ENCODE measurements at places on chromosomes 2 and 18.
A peak's percentile ranks its signal among the peaks of the same experiment; 100 is the strongest.

GRCh38 chr2:33320573-33320972 lies 155.9 kb upstream of the RASGRP3 start:
- DNase-seq = no peak

DNA sequence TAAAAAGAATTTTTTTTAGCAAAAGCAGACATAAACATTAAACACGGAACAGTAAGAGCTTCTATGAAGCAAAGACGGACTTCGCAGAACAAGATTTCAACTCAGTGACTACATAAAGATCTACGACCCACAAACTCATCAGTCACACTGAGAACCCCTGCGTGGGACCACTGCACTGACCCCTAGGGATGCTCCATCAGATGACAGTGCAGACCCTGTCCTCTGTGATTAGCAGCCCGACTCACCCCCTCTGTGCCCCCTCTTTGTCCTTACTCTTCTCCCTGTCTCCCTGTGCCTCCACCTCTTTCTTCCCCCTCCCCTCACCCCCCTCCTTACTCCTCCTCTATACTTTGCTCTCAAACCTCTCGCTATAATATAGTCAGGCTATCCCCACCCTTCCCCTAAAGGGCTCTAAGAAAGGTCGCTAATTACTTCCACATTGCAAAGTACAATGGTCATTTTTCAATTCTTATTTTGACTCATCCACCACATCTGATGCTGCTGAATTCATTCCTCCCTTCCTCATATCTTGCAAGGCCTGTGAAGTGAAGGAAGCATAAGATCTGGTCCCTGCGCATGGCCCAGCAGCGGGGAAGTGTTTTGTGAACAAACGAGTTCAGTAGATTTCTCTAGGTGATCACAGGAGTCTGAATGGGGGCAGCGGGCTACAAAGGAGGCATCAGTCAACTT lies 89.3 kb downstream of the CABYR start:
- peak; percentile 36 for DNase-seq

GRCh38 chr2:12555012-12555645 lies 161.6 kb upstream of the TRIB2 start:
- DNase-seq = peak; percentile 8

DNA sequence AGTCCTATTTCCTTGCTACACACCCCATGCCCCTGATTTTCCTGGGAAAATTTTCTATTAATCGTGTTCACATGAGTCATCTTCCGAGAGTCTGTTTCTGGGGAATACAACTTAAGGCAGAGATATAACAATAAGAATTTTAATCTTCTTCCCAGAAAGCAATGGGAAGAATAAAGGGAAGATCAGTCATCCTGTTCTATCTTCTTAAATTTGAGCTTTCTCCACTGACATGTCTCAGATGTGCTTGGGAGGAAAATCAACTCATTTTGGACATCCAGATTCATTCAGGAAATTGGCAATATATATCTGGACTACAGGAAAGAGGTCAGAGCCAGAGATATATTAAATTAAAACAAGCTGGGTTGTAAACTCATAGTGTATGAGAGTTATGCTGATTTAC lies 62.3 kb upstream of the SPAG16 start:
- DNase-seq = no peak

DNA sequence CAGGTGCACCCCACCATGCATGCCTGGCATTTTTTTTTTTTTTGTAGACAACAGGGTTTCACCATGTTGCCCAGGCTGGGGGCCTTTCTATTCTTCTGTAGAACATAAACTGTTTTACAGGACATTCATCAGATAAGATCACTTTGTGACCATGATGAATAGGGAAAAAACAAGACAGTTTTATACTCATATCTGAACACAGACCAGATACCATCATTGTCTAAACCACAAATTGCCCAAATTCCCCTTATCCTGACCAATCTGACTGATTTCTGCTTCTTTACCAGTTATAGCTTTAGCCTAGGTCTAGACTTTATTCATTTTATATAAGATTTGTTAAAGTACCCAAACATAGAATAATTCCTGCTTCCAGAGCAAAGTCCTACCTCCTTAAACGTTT lies 1699.3 kb upstream of the TMEFF2 start:
- DNase-seq = no peak

DNA sequence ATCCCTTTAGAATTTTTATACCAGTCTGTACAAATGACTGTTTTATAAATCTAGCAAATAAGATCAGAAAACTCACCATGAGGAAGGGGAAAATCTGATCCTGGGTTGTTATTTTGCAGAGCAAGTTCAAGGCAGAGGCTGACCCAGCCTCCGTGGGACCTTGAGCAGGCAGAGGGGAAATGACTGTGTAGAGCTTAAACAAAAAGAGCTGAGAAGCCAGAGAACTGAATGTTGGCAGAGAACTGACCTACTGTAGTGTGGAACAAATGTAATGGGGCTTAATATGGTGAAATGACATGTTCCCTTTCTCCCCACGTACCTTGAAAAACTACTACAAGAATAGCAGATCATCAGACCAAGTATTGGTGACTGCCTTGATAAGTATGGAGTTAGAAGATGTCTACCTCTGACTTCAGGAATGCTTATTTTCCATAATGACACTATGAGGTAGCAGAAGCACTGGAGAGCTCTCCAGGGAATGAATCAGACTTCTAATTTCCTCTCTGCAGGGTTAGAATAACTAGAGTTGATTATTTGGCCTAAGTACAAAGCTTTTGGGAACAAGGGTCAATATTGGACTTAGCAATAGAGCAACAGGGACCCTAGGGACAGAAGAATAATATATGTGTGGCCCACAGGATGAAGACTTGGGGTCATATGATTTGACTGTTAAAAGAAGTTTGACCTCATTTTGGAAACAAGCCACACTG lies 304.4 kb downstream of the CCDC178 start:
- no peak for DNase-seq

DNA sequence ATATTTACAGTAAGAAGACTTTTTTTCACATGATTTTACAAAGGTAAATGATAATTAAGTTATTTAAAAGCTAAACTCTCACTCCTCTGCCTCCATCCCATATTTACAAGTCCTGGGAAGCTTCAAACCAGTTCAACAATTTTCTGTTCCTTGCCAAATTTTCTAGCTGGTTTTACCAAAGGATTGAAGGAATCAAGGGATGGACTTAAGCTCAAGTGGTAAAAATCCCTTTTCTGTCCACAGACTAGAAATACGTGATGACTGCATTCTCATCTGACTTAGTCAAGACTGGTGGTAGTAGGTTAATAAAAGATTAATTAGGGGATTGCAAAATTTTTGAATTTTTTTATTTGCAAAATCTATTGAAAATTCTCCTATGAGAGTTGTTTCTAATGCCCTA lies 297.3 kb downstream of the MTX2 start:
- DNase-seq = no peak

DNA sequence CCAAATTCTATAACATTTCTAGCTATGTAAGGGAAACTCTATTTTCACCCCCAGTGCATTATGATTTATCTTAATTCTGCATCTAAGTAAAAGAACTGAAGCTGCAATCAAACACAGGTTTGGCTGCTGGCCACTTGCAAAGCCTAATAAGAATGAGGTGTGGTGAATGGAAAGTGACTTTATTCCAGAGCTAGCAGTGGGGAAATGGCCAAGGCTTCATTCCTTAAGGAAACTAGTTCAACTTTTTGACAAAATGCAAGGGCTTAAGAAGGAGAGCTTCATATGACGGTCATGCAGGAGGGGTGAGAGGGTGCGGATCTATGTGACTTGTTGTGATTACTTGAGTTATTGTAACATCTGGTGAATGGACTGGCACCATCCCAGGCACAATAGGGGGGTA lies 1802.0 kb downstream of the SUCLG1 start:
- no peak for DNase-seq

GRCh38 chr2:144489315-144489916 lies 30.5 kb downstream of the ZEB2 start:
- no peak for DNase-seq

- DNase-seq = no peak
These were observed 225.7 kb downstream of the XIRP2 start for GRCh38 chr2:167114018-167114417.

DNA sequence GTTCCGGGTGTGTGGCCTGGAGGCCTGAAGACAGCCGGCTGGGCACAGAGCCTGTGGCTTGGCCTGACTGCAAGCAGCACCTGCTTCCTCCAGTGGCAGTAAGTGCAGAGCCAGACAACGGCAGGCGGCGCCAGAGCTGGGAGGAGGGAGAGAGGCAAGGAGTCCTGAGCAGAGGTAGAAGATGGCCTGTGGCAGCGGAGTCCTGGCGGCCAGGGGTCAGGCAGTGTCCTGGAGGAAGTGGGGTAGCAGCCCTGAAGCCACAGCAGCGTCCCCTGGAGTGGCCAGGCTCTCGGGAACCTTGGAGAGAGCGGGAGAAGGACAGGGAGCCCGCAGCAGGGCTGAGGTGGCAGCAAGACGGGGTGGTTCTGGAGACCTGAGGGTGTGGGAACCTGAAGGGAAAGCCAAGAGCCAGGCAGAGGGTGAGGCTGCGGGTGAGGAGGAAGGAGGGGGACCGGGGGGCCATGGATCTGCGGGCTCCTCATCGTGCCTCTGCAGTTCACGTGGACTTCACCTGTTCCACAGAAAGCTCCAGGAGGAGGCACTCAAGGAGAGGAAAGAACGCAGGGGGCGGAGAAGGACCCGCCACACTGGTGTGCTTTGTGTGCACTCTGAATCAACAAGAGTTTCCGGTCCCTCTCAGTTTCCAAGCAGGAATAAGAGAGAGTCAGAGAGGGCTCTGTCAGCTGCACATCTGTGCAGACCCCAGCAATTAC lies 85.9 kb downstream of the USP40 start:
- no peak for DNase-seq

GRCh38 chr2:129781749-129782632 lies 197.5 kb upstream of the RAB6C start:
- DNase-seq = no peak

GRCh38 chr2:215879977-215880940 lies 133.1 kb downstream of the MREG start:
- no peak for DNase-seq

- DNase-seq = no peak
These were observed 232.1 kb upstream of the TRIB2 start for GRCh38 chr2:12484536-12485115.

DNA sequence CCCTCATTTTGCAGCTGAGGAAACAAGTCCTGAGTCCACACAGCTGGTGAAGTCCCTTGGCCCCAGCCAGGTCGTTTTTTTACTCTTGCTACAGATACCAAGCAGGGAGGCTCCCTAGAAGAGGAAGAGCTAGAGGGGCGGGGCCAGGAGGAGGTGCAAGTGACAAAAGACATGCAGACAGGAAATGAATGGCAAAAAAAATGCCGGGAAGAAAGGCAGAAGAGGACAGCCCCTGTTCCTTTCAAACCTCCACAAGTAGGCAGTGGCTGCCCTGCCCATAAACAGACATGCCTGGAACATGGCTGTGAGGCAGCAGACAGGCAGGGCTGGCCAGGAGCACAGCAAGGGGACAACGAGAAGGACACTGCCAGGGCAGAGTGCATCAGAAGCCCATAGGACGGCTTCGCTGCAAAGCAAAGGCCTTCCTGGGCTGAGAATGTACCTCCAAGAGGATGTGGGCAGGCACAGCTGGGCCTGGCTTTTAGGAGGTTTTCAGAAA lies 108.7 kb downstream of the ZBTB7C start:
- DNase-seq = no peak

DNA sequence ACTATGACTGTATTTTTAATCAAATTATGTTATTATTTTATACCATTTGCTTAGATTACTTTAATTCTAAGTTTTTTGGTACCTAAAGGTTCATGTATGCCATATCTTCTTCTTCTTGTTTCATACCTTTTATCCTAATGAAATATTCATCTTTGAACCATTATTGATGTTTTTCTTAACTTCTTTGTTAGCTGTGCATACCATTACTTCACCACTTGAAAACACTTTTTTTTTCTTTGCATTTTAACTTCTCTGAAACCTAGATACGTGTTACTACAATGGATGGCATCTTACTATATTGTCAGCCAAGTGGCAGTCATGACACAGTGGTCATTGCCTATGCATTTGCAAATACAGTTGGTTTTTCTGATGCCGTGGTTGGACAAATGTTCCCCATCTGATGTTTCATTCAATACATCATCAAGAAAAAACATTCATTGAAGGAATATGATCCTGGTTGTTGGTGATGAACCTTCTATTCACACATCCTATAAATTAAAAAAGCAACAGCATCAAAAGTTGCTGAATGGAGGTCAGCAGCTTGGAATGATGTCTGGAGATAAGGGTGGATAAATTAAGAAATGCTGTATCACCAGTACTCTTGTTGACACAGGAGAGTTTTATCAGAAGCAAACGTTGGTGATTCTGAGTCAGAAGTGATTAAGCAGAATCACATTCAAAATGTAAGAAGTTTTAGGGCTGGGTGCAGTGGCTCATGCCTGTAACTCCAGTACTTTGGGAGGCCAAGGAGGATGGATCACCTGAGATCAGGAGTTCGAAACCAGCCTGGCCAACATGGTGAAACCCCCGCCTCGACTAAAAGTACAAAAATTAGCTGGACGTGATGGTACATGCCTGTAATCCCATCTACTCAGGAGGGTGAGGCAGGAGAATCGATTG lies 7.4 kb downstream of the IL36A start:
- DNase-seq = no peak

GRCh38 chr18:79738581-79739439 lies 58.9 kb upstream of the KCNG2 start:
- DNase-seq = no peak

GRCh38 chr2:84963692-84964405 lies 7.1 kb upstream of the KCMF1 start:
- DNase-seq = peak; percentile 70

DNA sequence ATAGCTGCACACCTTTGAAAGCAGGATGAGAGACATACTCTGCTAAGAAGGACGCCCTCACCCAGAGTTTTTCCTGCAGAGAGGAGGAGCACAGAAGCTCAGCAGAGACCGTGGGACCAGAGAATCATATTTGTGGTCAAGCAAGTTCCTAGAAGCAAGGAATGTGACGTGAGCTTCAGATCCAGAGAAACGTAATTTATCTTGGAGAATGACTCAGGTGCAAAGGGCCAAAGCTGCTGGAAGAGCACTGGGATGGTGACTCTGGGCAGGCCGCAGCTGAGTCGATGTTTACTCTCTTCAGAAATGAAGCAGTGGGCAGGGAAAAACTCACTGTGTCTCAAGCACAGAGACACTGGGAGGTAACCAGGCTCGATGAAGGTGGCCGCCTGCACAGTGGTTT lies 50.1 kb upstream of the IGFBP2 start:
- no peak for DNase-seq

DNA sequence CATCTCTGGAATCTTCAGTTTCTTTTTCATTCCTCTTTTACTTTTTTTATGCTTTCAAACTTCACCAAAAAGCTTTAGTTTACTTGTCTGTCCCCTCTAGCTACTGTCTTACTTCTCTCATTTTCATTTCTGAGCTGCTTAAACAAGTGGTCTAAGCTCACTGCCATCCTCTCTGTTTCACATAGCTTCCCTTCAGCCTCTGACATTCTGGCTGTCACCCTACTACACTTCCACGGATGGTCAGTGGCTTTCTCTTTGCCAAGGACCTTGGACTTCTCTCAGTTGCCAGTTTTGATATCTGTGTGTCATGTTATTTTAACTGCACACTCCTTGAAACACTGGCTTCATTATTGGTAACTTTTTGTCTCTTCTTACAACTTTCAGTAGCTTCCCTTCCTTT lies 176.1 kb downstream of the IKZF2 start:
- no peak for DNase-seq

GRCh38 chr18:55483266-55483871 lies 104.6 kb downstream of the TCF4 start:
- DNase-seq = no peak

- DNase-seq = peak; percentile 48
These were observed 34.6 kb downstream of the TGFBRAP1 start for GRCh38 chr2:105294844-105295481.

- no peak for DNase-seq
These were observed 58.0 kb downstream of the SLC40A1 start for GRCh38 chr2:189522435-189523151.

GRCh38 chr18:40935423-40935822 lies 1019.6 kb upstream of the PIK3C3 start:
- DNase-seq = no peak

GRCh38 chr18:56516789-56517188 lies 121.6 kb downstream of the TXNL1 start:
- DNase-seq = no peak
